GOT3 (cell line): ENCODE measurements at places on chromosomes 1 and 21.
A peak's percentile ranks its signal among the peaks of the same experiment; 100 is the strongest.

GRCh38 chr1:224052772-224053171, 61.1 kb upstream of the FBXO28 start:
- no peak for DNase-seq

- no peak for DNase-seq
Measured at GRCh38 chr1:38132681-38133080, 86.1 kb upstream of the POU3F1 start.

GRCh38 chr1:226498640-226499008, 49.9 kb upstream of the STUM start:
- no peak for DNase-seq

- DNase-seq = no peak
Measured at GRCh38 chr1:210262167-210262896, 29.7 kb downstream of the SERTAD4 start.

- DNase-seq = no peak
Measured at GRCh38 chr1:43836267-43836951, 97.2 kb upstream of the ARTN start.

DNA sequence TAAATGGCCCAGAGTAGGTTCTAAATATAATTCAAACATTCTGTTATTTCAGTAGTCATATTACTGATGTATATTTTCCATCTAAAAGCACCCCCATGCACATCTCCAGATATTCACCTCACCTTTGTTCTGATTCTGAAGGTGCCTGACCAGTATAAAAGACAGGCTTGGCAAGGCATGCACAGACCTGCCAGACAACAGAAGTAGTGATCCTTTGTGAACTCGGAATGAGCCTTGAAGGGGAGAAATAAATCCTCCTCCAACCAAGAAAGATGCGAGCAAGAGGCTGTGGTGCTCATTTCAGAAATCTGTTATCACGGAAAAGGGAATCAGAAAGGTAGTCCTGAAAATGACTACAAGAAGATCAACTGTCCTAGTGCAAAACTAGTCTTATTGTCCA, 287.3 kb downstream of the VAV3 start:
- no peak for DNase-seq

- DNase-seq = no peak
Measured at GRCh38 chr21:26077521-26077920, 93.0 kb downstream of the APP start.

GRCh38 chr1:27970401-27970800, 10.6 kb downstream of the XKR8 start:
- DNase-seq = no peak

DNA sequence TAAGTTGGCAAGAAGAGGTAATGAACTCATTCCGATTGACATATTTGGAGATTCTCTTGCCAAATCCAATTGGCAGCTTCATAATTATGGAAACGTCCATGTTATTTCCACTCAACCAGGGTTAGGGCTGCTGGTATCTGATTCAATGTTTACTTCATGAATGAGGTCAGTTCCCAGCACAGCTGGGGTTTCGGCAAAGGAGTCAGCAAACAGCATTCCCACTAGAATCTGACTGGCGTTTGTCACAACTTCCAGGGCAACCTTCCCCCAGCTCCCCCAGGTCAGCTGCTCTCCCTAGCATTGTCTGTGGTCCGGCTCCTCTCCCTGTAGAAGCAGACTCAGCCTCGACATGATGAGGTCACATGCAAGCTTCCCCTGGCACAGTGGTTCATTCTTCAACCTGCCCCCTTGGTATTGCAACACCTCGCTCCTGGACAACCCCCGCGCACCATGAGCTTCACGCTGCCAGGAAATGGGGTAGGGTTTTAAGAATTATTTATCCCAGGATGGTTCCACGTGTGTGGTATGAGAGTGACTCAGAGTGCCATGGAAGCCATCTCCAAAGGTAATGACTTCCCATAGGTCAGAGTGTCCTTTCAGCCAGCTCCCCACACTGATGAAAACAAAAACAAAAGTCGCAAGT, 100.7 kb upstream of the SLC25A33 start:
- DNase-seq = peak; percentile 36

DNA sequence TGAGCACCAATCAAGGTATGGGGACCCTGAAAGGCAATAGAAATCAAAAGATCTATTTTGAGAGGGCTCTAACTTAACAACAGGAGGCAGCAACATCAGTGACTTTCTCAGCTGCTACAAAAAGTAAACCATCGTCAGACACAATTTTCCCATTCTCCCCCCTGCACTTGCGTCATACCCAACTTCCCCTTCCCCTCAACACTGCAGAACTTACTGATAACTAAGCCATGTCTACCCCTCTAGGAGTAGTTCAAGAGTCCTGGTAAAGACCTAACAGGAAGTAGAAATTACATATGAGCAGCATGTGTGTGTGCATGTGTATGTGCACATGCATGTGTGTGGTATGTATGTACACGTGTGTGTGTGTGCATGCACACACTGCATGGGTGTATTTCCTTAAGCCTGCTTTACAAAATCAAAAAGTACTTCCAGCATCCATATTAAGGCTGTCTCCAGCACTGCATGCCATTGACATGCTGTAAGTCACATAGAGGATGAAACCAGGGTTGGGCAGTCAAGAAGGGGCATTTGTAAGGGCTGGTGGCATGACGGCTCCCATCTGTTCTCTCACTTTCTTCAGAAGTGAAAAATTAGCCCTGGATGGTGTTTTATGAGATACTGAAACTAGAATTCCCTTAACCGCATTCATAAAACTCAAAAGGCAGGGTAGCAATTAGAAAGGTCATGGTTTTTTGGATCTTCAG, 460.1 kb upstream of the RUNX1 start:
- DNase-seq = no peak

DNA sequence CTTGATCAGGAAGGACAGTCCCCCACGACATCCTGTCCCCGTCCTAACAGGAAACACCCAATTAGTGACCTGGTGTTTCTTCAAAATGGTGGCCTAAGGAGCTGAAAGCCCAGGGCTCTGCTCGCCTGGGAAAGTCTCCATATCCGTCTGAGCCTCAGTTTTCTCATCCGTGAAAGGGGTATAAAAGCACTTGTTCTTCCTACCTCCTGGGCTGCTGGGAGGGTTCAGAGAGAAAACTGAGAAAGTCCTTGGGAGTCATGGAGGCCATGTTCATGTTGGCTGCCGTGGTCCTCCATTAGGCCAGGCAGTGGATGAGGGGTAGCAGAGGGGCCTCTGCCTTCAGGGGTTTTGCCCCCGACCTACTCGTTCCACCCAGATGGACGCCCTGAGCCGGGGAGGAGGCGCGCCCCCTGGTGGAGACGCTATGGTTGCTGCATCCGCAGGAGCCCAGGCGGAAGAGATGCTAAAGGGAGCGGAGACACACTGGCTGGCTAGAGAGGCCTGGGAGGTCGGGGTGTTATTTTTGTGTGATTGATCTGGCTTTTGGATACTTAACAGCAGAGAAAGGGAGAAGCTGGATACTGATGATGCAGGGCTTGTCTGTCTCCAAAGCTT, 113.5 kb downstream of the PRDM2 start:
- no peak for DNase-seq

DNA sequence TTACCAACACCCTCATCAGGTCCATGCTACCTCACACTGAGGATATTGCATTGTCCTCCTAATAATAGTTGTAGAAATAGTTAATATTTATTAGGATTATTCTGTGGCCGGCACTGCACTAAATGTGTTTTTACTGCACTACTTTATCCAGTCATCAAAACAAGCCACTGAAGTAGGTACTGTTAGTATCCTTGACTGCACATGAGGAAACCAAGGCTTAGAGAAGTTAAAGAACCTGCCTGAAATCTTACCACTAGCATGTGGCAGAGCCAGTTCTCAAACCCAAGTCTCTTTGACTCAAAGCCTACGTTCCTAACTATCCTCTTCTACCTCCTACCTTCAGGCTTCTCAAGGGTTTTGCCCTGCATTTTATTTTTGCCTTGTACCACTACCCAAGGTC, 30.9 kb downstream of the FMO1 start:
- DNase-seq = no peak

DNA sequence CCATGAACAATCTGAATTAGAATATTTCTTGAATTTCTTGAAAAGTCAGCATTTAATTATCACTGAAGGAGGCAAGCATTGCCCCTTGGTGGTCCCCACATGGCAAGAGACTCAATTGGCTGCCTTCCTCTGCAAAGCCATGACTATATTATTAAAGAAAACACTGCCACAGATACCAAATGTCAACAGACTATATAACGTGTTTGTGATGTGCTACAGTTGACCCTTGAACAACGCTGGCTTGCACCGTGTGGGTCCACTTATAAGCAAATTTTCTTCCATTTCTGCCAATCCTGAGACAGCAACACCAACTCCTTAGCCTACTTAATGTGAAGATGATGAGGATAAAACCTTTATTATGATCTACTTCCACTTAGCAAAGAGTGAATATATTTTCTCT, 66.5 kb downstream of the NRIP1 start:
- DNase-seq = no peak

DNA sequence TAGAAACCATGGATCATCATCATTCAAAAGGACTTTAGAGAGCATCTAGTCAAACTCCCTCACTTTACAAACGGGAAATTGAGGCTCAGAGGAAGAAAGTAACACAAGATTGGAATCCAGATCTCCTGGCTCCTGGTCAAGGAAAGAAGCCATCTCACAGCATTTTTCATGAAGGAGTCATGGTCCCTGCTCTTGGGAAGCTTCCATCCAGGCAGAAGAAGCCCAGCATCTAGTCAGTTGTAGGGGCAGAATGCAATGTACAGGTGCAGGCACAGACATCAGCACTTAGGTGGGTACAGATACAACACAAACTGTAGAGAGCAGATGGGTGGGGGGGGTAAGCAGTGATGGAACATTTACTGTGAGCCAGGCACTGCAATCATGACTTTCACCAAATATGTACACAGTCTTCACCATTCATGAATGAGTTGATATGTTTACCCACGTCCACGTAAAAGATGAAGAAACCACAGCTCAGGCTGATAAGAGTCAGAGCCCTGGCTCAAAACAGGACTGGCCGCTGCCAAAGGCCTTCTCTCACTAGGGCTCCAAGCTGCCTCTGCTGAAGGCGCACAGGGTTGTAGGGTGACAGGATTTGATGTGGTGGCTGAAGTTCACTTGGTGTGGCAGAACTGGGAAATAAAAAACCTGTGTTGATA, 44.0 kb downstream of the OPTC start:
- no peak for DNase-seq

DNA sequence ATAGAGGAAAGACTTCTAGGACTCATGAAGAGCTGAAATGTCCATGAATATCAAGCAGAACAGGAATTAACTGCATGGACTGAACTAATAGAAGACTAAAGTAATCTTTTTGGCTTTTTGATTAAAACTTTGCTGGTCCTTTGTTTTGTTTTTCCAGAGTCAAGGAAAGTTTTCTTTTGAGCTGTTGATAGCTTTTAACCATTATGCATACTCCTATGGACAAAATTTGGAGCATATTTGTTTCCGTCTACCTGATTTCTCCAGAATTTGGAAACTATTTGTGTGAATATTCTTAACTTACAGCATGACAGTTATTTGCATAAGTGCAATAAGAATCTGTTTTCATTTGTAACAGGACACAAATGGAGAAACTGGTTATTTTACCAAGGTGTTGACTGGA, 24.5 kb upstream of the CYP4B1 start:
- no peak for DNase-seq

DNA sequence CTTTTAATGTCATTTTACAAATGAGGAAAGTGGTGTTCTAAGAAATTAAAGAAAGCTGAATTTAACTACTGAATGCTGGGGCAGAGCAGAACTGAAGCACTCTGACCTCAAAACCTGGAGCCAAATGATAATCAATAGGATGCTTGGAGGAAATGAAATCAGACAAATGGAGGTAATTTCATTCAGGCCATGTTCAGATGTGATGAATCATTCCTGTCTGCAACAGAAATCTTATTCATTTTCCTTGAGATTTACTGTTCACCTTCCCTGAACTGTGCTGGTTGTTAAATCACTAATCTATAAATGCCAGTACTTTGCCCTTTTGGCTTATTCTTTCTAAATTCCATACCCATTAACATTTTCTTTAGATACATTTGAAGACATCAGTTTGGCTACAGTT, 85.6 kb upstream of the SNX7 start:
- DNase-seq = no peak

- DNase-seq = no peak
Measured at GRCh38 chr1:2786329-2787162, 14.9 kb downstream of the TTC34 start.

- DNase-seq = no peak
Measured at GRCh38 chr1:223231011-223231572, 88.0 kb upstream of the TLR5 start.

DNA sequence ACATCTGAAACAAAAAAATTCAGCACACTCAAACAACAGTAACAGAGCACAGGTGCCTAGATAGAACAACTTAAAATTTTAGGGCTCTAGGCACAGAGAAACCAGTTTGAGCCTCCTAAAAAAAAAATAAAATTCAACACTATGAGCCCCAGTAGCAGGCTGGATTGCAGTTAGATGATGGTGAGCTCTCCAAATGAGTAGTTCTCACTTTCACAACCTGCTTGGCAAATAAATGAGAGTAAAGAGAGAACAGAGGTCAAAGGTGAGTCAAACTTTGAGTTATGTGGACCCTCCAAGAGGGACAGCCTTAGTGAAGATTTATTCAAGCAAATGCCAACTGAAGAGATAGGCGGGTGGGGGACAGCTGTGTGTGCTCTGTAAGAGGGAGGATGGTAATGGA, 3.6 kb downstream of the BEND5 start:
- no peak for DNase-seq

DNA sequence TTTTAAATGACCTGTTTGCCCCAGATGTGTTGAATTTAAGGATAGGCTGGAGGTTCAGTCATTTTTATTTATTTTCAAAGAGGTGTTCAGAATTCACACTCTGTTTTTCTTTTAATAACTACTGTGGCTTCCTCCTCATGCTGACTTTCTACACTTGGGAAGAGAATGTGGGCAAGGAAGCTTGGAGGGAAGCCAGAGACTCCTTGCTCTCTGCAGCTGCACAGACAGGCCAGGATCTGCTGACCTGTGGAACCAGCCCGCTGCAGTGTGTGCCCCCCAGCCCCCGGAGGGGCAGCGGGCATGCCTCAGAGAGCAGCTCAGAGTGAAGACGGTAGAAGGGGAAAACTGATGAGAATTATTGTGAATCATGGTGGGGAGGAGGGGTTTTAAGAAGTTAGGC, 16.9 kb downstream of the MGST3 start:
- DNase-seq = no peak

GRCh38 chr1:205317311-205317917, 4.1 kb downstream of the NUAK2 start:
- DNase-seq = no peak
